ENCODE measurements at places on chromosomes 3 and 15. TPM values are rescaled to one million over a fixed set of nuclear protein-coding genes. Genes with fewer than 3 reads are reported as not detected.

The PAK6 gene
- 5.0 TPM for total RNA-seq

The TMEM62 gene
- 56.6 TPM for total RNA-seq

The ROPN1B gene
- not detected for total RNA-seq

The RTP3 gene
- not detected for total RNA-seq

The SCAP gene
- total RNA-seq: 61.0 TPM

The LAMB2 gene
- 430 TPM for total RNA-seq

The CFAP91 gene
- 9.1 TPM for total RNA-seq

The COX5A gene
- 70.5 TPM for total RNA-seq

- H3K4me1 ChIP-seq: no peaks in the 10 kb centered on the region
- H3K27me3 ChIP-seq: no peaks in the 10 kb centered on the region
- no peaks in the 10 kb centered on the region for H3K36me3 ChIP-seq
- no peak overlapping the region for H3K27ac ChIP-seq
- H3K4me3 ChIP-seq: peak overlapping the region; percentile 77
- no peak for DNase-seq
These were observed 1.3 kb downstream of the ZNF445 start for GRCh38 chr3:44476181-44476611.

DNA sequence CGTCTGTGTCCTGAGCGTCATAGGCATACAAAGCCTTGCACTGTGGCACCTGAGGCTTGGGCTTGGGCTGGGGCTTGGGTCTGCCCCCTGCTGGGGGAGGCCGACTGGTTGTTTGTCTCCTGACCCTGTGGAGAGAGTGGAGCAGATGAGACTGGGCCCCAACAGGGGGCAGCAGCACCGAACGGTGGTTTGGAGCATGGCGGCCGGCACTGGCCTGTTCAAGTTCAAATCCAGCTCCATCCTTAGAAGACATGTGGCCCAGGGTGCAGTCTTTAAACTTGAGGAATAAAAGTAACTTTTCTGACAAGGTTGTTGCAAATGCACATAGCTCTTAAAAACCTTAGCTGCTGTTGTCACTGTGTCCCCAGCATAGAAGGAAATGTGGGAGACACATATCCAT, 33.3 kb downstream of the CCNB2 start:
- no peak overlapping the region for H3K27ac ChIP-seq
- no peaks in the 10 kb centered on the region for H3K36me3 ChIP-seq
- DNase-seq: no peak
- H3K27me3 ChIP-seq: no peaks in the 10 kb centered on the region
- H3K4me1 ChIP-seq: no peaks in the 10 kb centered on the region
- H3K4me3 ChIP-seq: no peak overlapping the region

DNA sequence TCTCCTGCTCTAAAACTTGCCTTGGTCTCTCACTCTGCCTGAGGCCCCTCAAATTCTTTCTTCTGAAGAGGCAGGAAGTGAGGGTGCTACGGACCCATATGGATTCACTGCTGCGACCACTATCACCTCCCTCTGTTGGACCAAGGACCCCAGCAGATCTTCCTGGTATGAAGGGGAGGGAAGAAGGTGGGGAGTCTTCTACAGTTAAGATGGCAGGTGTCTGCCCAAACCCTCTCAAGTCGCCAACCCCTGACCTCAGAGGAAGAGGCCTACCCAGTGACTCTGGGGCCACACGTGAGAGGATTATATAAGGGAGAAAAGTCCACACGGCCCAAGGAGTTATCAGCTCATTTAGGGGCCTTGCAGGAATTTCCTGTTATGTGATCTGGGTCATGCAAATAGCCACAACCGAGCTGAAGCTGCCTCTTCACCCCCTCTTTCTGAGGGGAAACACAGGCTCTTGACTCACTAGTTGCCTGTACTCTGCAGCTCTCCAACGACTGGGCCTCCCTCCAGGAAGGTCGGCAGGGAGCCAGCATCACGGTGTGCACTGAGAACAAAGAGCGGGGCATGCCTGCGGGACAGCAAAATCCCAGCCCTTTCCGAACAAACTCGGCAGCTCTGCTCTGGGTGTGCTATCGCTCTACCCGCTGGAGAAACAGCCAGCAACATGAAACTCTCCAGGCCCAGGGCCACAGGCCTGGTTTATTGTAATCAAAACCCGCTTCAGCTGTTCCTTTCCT, 116.0 kb downstream of the XXYLT1 start:
- DNase-seq: peak; percentile 91
- H3K4me1 ChIP-seq: peaks cover 14% of the 10 kb centered on the region
- no peaks in the 10 kb centered on the region for H3K36me3 ChIP-seq

DNA sequence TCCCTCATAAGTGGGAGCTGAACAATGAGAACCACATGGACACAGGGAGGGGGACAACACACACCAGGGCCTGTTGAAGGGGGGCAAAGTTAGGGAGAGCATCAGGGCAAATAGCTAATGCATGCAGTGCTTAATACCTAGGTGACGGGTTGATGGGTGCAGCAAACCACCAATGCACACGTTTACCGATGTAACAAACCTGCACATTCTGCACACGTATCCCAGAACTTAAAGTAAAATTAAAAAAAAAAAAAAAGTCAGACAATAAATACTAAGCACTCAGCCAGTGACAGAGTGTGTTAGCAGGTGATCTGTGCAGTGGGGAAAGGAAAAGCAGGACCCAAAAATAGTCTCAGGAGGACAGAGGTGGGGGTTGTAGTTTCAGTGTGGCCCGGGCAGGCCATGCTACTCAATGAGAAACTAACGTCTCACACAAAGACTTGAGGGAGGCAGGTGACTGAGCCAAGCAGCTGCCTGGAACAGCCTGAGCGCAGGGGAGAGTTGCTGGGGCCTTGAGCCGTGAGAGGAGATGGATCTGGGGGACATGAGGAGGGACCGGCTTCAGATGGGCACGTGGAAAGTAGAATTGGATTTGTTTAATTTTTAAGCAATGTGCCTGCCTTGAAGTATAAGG, 18.4 kb downstream of the ANKDD1A start:
- H3K27me3 ChIP-seq: no peaks in the 10 kb centered on the region
- no peaks in the 10 kb centered on the region for H3K36me3 ChIP-seq
- no peak overlapping the region for H3K27ac ChIP-seq
- H3K4me1 ChIP-seq: no peaks in the 10 kb centered on the region

DNA sequence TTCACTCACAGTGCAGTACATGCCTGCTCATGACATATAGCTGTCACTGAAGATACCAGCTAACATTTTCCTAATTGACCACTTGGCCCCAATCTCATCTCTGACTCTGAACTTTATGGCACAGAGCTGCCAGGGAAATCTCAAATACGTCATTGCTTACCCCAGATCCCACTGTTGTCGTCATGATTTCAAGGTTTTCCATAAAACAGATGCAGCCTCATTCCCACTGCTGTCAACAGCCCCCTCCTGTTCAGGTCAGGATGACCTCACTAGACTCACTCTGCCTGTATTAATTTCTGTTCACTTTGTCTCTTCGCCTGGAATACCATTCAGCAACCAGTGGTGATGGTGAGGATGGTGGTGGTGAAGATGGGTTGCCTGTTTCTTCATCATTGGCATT, 262.6 kb upstream of the TPM1 start:
- no peaks in the 10 kb centered on the region for H3K4me1 ChIP-seq
- no peak overlapping the region for H3K4me3 ChIP-seq
- no peaks in the 10 kb centered on the region for H3K27me3 ChIP-seq
- DNase-seq: no peak

DNA sequence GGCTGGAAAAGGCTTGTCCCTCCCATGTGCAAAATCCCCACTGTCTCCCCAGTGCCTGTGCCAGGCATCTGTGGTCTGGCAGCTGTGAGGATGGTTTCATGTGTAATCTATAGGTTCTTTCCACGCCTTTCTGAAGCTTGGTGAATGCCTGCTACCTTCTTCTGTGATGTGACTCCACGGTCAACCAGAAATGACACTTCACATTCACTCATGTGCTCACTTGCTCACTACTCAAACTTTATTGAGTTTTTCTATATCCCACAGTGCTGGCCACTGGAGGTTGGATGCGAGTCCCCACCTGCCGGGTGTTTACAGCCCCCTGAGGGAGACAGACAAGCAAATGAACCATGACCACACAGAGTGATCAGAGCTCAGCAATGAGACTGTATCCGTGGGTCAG, 27.9 kb upstream of the TLE3 start:
- no peaks in the 10 kb centered on the region for H3K27me3 ChIP-seq
- DNase-seq: no peak
- no peak overlapping the region for H3K27ac ChIP-seq
- no peak overlapping the region for H3K4me3 ChIP-seq

DNA sequence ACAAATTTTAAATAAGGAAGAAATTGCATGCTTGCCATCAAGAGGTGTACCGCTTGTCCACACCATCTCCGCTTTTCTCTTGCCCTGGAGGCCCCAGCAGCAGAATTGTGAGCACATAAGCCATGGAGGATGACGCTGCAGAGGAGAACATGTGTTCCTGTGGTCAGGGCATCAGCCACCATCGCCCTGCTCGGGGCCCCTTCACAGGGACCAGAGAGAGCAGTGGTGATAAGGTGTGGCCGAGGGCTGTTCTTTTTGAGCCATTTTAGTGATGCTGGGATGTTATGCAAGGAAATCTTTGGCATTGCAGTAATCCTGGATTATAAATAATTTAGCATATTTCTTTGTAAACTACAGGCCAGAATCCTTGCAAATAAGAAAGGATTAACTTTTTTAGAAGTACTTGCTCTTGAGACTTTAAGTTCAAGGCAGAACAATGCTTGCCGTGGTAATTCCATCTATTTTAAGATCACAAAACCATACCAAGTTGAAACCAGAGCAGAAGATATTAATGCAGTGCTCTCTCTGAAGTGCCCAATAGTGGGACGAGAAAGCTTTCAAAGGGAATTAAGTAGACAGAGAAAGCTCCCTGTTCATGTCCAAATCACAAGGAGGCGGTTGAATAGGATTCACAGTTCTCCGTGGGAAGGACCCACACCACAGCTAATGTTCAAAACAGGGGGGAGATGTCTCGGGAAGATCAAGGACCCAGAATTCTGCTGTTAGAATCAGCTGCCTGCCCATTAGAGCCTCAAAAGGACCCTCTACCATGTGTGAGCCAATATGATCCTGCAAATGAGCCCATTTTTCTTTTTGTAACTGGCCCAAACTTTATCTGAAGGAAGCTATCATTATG, 338.5 kb downstream of the RORA start:
- H3K27me3 ChIP-seq: no peaks in the 10 kb centered on the region
- no peak for DNase-seq
- H3K27ac ChIP-seq: no peak overlapping the region

- H3K36me3 ChIP-seq: no peaks in the 10 kb centered on the region
- no peak for DNase-seq
These were observed 11.9 kb downstream of the NPHP3 start for GRCh38 chr3:132710311-132710710.

DNA sequence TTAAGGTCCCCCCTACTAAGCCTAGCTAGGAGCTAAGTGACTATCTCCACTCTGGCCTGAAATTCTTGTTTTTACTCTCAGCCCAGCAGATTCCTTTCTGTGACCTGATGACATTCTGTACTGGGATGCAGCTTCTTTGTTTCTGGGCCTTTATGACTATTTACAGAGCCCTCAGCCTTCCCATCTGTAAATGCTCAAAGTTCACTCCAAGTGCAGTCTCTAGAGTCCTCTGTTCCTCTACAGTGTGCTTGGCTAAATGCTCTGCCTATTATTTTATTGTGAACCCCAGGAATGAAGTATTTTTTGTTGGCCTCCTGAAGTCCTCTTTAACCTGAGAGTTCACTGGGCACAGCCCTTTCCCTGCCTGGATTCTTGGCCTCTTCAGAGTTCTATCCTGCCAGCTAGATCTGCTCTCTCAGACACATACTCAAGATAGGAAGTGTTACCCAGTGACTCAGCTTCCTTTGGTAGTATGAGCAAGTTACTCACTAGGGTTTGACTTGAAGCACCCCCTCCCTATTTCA, 278.1 kb upstream of the P2RY1 start:
- peak overlapping the region; percentile 69 for H3K27ac ChIP-seq
- DNase-seq: no peak
- no peak overlapping the region for H3K4me3 ChIP-seq
- no peaks in the 10 kb centered on the region for H3K4me1 ChIP-seq

- H3K4me1 ChIP-seq: no peaks in the 10 kb centered on the region
- no peak within 1 kb of the TSS for H3K4me3 ChIP-seq
- no peaks in the 10 kb centered on the region for H3K27me3 ChIP-seq
- no peak within 1 kb of the TSS for H3K27ac ChIP-seq
- no peaks in the 10 kb centered on the region for H3K36me3 ChIP-seq
These were observed at the start of gene SPINT1 for GRCh38 chr15:40843885-40844695. Gene SPINT1 (plus strand): TSS chr15:40844048. CDS start chr15:40844555, 507 bp downstream.

- H3K36me3 ChIP-seq: no peaks in the 10 kb centered on the region
- H3K4me1 ChIP-seq: no peaks in the 10 kb centered on the region
- no peak for DNase-seq
- no peaks in the 10 kb centered on the region for H3K27me3 ChIP-seq
- H3K4me3 ChIP-seq: no peak overlapping the region
- no peak overlapping the region for H3K27ac ChIP-seq
These were observed 288.9 kb downstream of the EDEM1 start for GRCh38 chr3:5476403-5476802.

GRCh38 chr3:179376474-179376873, 29.0 kb downstream of the MFN1 start:
- H3K27me3 ChIP-seq: no peaks in the 10 kb centered on the region
- H3K4me1 ChIP-seq: no peaks in the 10 kb centered on the region
- H3K27ac ChIP-seq: no peak overlapping the region

GRCh38 chr3:15271030-15271429, 61.4 kb downstream of the SH3BP5 start:
- H3K4me3 ChIP-seq: no peak overlapping the region
- peak; percentile 10 for DNase-seq
- H3K27ac ChIP-seq: peak overlapping the region; percentile 93

DNA sequence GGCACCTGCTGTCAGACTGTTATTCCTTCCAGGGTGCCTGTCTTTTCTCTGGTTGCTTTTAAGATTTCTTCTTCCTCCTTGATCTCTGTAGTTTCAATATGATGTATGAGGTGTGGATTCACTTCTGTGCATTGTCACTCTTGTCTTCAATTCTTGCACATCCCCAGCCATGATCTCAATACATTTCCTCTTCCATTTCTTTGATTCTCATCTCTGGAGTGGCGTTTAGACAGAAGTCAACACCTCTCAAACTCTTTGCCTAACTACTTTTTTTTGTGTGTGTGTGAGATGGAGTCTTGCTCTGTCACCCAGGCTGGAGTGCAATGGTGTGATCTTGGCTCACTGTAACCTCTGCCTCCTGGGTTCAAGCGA, 224.4 kb upstream of the LYSMD4 start:
- no peak overlapping the region for H3K27ac ChIP-seq
- H3K36me3 ChIP-seq: no peaks in the 10 kb centered on the region
- no peak overlapping the region for H3K4me3 ChIP-seq
- H3K4me1 ChIP-seq: no peaks in the 10 kb centered on the region
- H3K27me3 ChIP-seq: no peaks in the 10 kb centered on the region

All from uterus (tissue), 4 donors.